Cerebellum (tissue), 4 donors: ENCODE measurements at places on chromosomes 12 and 14.

GRCh38 chr14:75001261-75001660 is 1.5 kb upstream of the EIF2B2 start:
- DNase-seq: no peak

DNA sequence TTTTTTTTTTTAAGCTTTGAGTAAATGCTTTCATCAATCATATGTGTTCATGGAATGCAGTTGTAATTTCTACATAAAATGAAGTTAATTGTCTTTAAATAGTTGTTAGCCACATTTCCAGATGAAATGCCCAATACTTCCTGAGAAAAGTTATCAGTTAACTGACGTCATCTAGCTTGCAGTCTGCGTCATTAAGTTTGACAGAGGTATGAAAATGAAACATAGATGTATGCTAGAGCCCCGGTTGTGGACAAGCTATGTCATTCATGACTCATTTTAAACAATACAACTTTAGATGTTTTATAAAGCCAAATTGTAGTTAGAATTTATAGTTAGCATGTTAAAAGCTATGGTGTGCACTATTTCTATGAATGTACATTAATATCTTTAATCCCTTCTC is 90.7 kb downstream of the PLEKHA5 start:
- DNase-seq: no peak

- DNase-seq: no peak
These were observed 28.8 kb downstream of the HECTD4 start for GRCh38 chr12:112353393-112353792.

GRCh38 chr12:104090685-104091084 is 26.4 kb downstream of the HCFC2 start:
- no peak for DNase-seq

GRCh38 chr14:91369628-91370445 is 47.8 kb downstream of the CCDC88C start:
- DNase-seq: no peak

DNA sequence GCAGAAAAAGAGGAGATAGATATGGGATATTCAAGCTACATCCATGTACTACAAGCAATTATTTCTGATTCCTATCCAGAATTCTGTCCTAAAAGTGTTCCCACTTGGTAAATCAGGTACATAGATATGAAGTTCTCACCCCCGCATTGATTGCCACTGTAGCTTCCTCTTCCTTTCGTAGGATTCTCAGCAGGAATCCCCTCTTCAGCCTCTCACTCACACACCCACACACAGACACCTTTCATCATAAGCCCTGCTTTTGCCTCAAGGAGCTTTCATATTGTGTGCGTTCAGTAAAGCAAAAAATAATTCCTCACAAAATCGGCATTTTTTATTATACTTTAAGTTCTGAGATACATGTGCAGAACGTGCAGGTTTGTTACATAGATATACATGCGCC is 69.8 kb downstream of the ANO4 start:
- DNase-seq: no peak

DNA sequence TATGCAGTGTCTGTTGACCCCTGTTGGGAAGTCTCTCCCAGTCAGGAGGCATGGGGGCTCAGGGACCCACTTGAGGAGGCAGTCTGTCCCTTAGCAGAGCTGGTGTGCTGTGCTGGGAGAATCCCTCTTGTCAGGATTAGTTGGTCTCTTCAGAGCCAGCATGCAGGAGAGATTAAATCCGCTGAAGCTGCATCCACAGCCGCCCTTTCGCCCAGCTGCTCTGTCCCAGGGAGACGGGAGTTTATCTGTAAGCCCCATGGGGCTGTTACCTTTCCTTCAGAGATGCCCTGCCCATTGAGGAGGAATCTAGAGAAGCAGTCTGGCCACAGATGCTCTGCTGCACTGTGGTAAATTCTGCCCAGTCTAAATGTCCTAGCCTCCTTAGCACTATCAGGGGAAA is 13.1 kb upstream of the KLRC1 start:
- no peak for DNase-seq

DNA sequence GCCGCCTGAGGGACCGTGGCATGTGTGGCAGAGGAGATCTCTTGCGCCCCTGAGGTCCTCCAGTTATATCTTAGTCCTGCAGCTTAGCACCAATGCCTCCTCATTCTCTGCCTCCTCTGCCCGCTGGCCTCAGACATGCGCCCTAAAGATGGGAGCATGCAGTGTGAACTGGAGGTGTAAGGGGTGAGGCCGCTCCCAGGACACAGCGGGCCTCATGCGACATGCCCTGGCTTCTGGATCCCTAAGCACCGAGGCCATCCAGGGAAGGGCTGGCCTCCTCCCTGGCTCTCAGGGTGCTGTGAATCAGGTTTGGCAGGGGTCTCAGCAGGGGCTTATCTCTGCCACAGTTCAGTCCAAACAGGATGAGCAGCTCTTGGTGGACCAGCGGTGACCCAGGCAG is 86.9 kb downstream of the CACNA1C start:
- DNase-seq: no peak

GRCh38 chr12:111287125-111287900 is 81.6 kb downstream of the PHETA1 start:
- no peak for DNase-seq

DNA sequence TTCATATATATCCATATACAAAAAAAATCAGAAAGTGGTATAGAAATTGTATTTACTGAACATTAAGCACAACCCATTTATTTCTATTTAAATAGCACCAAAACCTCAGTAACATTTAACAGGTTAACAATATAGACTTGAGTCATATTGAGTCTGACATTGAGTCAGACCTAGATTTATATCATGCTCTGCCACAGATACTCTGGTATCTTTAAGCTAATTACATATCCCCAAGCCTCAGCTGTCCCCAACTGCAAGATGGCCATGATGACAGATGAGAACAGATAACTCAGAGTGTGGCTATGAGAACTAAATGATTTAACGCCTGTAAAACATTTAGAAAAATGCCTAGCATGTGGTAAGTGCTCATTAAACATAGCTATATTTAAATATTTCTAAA is 40.3 kb downstream of the IFNG start:
- DNase-seq: no peak

- no peak for DNase-seq
These were observed 10.0 kb upstream of the GPR68 start for GRCh38 chr14:91254461-91254860.

DNA sequence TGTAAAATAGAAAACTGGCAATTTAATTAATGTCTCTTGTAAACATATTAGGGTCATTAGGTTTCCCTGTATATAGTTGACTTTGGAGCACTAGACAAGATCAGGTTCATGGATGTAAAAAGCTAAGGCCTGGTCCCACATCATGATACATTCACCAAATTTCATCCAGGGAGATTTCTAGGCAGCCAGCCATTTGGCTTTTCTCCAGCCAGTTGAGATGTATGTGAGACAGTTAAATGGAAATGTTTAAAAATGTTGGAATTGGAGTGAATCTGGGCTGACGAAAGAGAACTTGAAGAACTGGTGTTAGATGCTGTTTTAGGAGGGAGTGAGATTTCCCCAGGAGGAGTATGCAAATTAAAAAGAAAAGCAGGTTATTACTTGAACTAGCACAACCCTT is 41.8 kb upstream of the CLEC14A start:
- no peak for DNase-seq

GRCh38 chr12:49548481-49548821 is 9.6 kb downstream of the KCNH3 start:
- DNase-seq: no peak

DNA sequence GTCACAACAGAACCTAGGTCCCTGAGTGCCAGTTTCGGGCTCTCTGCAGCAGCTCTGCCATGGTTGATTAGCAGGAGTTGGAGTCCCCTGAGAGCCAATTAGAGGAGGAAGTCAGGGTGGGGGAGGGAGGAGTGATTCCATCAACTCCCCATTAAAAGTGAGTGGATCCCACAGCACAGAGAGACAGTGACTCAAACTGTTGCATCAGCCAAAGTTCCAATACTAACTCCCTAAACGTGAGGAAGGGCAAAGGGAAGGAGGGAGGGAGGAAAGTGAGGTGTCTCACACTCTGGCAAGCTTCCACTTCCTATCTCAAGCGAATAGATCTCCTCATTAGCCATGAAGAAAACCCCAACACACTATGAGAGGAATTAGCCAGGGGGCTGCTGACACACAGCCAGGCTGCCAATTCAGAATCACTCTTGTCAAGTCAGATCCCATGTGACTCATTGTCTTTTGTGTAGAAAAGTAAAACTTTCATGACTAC is 23.6 kb downstream of the OR11H4 start:
- DNase-seq: no peak

DNA sequence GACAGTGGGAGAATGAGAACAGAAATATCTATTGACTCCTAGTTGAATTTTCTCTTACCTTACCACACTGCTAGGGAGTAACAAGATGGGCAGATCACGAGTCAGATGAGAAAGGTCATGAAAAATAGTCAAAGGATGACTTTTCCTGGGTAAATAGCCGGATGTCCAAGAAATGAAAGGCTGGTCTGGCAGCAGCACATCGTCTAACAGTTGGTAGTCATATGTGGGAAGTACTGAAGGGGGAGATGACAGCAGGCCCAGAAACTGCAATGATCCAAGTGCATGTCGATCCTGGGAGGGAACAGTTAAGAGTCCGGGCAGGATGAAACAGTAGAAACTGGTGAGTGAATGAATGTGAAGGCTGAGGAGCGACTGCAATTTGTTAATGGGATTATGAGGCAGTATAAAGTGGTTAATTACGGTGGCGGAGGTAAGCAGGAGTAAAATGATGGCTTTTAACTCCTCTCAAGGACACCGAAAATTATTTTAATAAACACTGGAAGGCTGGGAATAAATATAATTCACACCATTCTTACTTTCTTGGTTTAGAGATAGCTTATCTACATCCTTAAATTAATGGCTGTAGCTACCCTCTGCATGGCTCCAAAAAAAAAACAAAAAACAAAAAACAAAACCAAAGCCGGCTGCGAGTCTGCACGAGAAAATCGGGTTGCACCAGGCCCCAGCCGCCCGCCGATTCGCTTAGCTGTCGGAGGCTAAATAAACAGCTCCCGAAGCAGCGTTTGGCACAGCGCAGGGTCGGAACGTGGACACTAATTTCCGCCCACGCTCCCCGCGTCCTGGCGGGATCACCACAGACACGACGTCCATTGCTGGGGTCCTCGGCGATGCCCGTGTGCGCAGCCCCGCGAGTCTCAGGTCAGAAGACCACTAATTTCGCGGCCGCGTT is 1.0 kb upstream of the ERC1 start:
- peak; percentile 68 for DNase-seq

DNA sequence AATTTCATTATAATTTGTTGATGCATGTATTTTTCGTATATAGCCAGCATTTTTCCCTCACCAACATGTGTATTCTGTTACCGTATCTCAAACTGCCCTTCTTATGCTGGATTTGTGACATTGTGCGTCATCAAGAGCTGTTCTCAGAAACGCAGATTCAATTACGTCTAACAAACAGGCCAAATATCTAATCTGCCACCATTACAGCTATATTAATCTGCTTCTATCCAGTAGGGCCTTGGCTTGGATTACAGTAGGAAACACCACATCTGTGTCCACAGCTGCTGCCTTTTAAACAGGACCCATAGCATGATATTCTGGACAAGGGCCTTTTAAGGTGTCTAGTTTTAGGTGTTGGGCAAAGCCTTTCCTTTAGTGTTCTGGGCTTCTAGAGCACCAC is 140.6 kb downstream of the PDE3A start:
- no peak for DNase-seq
